H1 (cell line): ENCODE measurements at places on chromosomes 2 and 18. TPM values are rescaled to one million over a fixed set of nuclear protein-coding genes. Genes with fewer than 3 reads are reported as not detected.

SPATA3 gene
- total RNA-seq = not detected in 2 replicates

MAPK4 gene
- 2.1 and 3.2 TPM in 2 replicates for total RNA-seq

CD302 gene
- 0.61 and 0.76 TPM in 2 replicates for total RNA-seq

FSIP2 gene
- 1.4 and 1.7 TPM in 2 replicates for total RNA-seq

TEX44 gene
- total RNA-seq = not detected in 2 replicates

RESP18 gene
- not detected in 2 replicates for total RNA-seq

XDH gene
- 0.98 and 1.2 TPM in 2 replicates for total RNA-seq

AFF3 gene
- total RNA-seq = 1.7 and 3.0 TPM in 2 replicates

COL3A1 gene
- total RNA-seq = 0.07 TPM in 1 of 2 replicates, not detected in the other

BOLL gene
- not detected in 2 replicates for total RNA-seq

SLC5A7 gene
- 0.11 and 0.15 TPM in 2 replicates for total RNA-seq

TSPYL6 gene
- total RNA-seq = not detected in 2 replicates

IL36RN gene
- not detected in 2 replicates for total RNA-seq
